ENCODE measurements at places on chromosomes 5 and 9.

DNA sequence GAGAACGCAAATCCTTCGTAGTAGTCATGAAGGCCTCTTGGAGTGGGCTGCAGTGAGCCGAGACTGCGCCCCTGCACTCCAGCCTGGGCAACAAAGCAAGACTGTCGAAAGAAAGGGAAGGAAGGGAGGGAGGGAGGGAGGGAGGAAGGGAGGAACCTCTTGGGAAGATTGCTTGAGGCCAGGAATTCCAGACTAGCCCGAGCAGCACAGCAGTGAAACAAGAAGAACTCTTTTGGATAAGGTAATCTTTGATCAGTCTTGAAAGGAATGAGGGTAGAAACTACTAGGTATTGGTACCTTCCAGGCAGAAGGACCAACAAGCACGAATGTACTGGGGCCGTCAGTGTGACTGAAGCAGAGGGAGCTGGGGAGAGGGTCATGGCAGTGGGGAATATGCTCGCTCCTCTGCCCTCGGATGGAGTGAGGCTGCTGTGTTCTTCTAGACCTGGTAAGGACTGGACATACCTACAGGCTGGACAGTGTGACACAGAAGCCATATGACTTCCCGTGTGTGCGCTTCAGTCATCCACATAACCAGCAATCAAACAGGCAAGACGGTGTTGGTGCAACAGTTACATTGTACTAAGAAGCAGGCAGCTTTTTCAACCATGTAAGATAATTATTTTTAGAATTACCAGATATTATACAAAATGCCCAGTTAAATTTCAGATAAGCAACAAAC is 45.2 kb downstream of the P4HA2 start:
- no peak for DNase-seq

DNA sequence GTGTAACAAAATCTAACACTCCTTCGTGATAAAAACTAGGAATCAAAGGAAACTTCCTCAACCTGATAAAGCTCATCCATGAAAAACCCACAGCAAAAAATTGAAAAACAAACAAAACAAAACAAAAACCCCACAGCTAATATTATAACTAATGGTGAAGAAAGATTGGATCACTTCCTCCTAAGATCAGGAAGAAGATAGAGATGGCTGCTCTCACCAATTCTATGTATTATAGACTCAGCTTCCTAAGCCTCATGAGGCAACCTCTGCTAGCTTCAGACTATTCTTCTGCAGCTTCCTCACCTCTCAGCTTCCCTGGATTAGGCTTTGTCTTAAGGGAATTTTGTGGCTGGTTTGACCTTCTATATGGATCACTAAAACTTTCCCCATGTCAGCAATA is 40.1 kb downstream of the PHAX start:
- DNase-seq, result no peak

- DNase-seq, result no peak
These were observed 2.1 kb downstream of the ZDHHC21 start for GRCh38 chr9:14690948-14691730.

DNA sequence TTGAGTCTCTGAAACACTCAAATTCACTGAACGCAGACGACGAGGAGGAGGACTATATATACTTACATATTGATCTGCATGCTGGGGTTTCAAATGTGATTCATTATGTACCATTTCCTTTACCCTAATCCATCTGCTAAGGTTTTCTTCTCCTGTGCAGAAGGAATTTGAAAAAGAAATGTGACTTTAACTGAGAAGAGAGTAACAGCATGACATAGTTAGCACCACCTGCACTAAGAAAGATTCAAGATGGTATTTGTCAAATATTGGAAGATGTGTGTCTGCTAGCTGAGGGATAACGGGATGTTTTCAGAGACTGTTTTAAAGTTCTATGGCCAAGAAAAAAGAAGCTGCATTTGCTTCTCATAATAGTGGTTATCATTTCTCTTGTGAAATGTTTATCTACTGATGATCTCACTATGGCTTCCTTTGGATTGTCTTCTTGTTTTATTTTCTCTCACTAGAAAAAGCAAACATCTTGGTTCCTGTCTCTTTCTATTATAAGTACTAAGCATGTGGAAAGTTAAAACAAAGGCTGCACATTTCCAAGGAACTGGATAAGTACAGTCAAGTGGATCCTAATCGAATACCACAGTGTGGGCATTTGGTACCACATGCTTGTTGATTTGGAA is 89.8 kb upstream of the TLE4 start:
- no peak for DNase-seq

GRCh38 chr5:159359408-159359807 is 29.1 kb upstream of the IL12B start:
- DNase-seq, result no peak

GRCh38 chr9:76725885-76726284 is 38.4 kb upstream of the PCA3 start:
- DNase-seq, result no peak

GRCh38 chr5:69083412-69083811 is 10.4 kb upstream of the SLC30A5 start:
- DNase-seq, result no peak
